ENCODE measurements at places on chromosomes 7 and 10. TPM values are rescaled to one million over a fixed set of nuclear protein-coding genes. Genes with fewer than 3 reads are reported as not detected.

DNA sequence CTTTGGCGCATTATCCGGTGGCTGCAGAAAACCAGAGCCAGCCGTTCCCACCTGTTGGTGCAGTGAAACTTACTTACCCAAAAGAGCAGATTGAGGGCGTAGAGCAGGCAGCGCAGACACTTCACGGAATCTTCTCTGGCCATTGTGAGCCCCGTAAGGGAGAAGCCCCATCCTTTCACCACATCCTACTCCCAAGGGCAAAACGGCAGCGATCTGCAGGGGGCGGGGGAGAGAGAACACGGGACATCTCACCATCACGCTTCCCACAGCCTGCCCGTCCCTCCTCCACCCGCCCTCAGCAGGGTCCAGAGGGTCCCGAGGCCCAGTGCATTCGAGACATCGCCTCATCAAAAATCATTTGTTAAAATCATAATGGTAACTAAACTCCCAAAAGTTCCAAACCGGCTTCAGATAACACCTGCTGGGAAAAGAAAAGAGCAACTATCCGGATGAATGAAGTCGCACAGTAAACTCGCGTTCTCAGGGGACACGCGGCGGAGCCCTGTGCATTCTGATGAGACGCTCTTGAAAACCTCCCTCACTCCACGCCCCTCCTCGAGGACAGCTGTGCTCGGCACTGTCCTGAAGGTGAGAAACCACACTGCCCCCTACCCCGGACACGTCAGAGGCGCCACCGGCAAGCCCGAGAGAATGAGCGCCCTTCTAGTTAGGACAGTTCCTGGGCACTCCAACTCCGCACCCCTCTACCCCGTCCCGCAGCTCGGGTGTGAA is 1.2 kb downstream of the TSPAN12 start:
- DNase-seq, result peak; percentile 43

- DNase-seq, result no peak
Measured at GRCh38 chr10:79025199-79025832, 43.5 kb upstream of the ZMIZ1 start.

The MINDY4 gene
- 1.3 TPM for total RNA-seq

- DNase-seq, result no peak
Measured at GRCh38 chr10:4648999-4649398, 177.0 kb upstream of the AKR1E2 start.

- no peak for DNase-seq
Measured at GRCh38 chr7:22082553-22082885, 136.8 kb upstream of the CDCA7L start.

GRCh38 chr10:34528320-34528719 is 286.8 kb downstream of the PARD3 start:
- DNase-seq, result peak; percentile 86

DNA sequence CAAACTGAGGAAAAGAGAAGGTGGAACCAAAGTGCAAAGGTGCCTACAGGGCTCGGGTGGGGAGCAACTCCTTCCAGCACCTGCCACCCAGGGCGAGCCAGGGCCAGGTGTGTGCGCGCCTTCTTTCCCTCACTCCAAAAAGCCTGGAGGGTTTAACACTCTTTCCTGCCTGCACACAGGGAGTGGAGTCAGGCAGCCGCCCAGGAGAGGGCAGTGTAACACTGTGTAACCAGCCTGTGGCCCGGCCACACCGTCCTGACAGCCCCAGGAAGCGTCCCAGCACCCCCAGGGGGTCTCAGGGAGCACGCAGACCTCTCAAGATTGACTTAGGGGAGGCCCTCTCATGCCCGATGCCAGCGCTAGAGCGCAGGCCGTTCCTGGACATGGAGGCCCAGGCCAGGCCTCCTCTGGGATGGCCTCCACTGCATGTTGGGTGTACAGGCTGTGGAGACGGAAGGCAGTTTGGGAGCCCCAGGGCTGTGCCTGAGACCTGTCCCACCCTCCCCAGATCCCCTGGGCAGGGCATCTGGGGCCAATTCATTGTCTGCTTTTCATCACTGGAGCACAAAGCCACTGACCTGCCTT is 13.4 kb downstream of the BRI3 start:
- DNase-seq, result peak; percentile 55

The PON1 gene
- not detected for total RNA-seq

- no peak for DNase-seq
Measured at GRCh38 chr10:124109261-124109660, 15.9 kb upstream of the CHST15 start.

DNA sequence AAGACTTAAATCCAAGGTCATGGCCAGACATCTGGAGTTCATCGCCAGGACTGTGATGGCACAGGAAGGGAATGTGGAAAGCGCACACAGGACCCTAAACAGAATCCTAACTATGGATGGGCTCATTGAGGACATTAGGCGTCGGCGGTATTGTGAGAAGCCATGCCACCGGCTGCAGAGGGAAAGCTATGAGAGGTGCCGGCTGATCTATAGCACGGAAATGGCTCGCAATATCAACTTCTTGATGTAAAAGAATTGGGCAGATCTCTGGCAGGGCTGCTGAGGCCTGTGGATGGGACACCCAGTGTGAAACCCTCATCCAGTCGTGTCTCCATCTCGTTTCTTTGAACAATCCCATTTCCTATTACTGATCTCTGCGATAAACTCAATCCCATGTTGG is 6.3 kb upstream of the CTBP2 start:
- DNase-seq, result no peak

DNA sequence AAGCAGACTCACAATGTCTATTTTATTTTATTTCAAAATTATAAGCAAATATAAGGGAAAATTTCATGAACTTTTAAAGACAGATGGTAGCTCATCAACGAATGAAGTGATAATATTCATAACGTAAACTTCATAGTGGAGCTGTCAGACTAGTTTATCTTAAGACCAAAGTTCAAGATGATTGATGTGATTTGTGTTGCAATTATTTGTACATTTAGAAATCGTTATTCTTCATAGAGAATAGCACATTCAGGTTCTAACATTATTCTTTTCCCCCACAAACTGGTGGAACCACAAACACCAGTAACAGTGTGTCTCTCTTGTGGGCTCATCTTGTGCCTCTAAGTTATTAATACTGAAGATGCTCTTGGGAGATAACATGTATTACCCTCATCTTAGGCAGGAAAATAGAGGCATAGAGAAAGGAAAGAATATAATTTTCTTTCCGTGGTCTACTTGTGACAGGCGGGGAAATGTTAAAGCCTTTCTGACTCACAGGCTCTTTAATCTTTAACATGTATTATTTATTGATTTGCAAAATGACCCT is 37.0 kb downstream of the CCSER2 start:
- DNase-seq, result no peak

DNA sequence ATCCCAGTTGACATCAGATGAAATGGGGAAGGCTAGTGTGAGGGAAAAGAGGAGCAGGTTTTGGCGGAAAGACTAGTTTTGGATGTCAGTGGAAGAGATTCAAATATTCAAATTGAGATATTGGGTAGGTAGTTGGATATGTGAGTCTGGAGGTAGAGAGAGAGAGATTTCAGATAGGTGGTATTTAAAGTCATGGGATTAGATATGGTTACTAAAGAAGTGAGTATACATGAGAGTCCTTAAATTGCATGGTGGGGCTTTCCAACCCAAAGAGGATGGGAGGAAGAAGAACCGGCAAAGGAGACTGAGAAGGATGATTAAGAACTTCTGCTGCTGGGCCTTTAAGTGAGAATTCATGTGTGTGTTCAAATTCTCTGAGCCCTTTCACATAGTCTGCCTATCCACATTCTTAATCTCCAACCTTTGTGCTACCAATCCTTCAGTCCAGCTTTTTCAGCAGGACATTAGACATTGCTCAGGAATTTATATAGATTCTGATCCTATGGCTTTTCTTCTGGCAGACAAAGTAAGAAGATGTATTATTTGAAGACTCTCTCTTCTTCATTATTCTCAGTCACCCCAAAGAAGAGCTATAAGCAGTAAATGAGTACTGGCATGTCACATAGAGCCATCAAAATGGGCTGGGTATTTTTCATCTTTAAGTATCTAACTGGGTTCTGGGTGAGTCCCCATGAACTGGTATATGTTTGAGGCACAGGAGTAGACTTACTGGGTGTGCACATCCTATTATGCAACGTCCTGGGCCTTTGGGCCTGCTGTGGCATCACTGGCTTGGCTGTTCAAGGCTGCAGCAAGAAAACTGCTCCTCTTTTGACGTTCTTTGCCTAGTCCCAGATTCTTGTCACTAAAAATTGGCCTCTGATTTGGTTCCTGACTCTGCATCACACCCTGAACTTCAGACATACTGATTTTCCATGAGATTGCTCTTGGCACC is 33.6 kb downstream of the ST7 start:
- no peak for DNase-seq

The RAB11FIP2 gene
- total RNA-seq, result 5.4 TPM

The GIMAP4 gene
- total RNA-seq, result 169 TPM

- no peak for DNase-seq
Measured at GRCh38 chr10:132787495-132788179, 1.7 kb upstream of the NKX6-2 start.

- no peak for DNase-seq
Measured at GRCh38 chr7:139730746-139731612, 46.8 kb downstream of the HIPK2 start.

- DNase-seq, result no peak
Measured at GRCh38 chr7:134780166-134780828, 863 bp downstream of the CALD1 start.

The TEX47 gene
- not detected for total RNA-seq

DNA sequence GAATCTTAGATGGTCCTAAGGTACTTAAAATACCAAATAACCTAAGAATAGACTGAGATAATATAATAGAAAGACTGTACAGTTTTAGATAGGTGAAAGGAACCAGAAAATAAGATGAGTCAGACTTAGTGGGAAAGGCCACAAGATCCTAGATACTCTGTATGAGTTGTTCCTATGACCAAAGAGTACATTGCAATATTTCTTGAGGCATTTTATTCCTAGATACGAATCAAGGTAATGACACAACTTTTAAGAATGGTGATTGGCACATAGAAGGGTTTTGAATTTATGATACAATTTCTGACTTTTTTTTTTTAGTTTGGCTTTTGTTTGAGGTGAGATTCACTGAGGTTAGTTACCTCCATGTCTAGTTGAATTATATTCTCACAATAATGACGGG is 30.2 kb downstream of the MGAM start:
- no peak for DNase-seq

The BEND7 gene
- total RNA-seq, result 4.9 TPM

DNA sequence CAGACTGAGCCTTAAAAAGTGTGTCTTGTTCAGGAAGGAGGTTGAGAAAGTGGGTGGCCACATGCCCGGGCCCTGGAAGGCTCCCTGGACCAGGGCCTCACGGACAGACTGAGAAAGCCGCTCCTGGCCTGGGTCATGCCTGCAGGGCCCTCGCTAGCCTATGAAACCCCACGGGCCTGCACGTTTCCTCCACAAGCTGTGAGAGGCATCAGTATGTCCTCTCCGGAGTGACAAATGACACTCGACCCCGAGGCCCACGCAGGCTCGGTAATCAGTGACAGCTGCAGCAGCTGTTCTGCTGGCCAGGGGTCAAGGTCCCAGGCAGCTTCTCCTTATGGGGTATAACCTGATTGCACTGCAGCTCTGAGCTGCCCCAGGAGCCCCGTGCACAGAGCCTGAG is 47.6 kb downstream of the ASB13 start:
- no peak for DNase-seq

GRCh38 chr10:102596506-102596971 is 47.7 kb upstream of the TRIM8 start:
- DNase-seq, result peak; percentile 81

- no peak for DNase-seq
Measured at GRCh38 chr10:23534761-23535160, 95.9 kb downstream of the OTUD1 start.

- DNase-seq, result no peak
Measured at GRCh38 chr10:121112579-121113384, 261.6 kb downstream of the WDR11 start.

GRCh38 chr7:24504836-24505235 is 68.4 kb upstream of the PALS2 start:
- no peak for DNase-seq

GRCh38 chr10:104920476-104920875 is 279.4 kb downstream of the SORCS3 start:
- DNase-seq, result no peak

- no peak for DNase-seq
Measured at GRCh38 chr7:106124186-106124585, 12.1 kb upstream of the SYPL1 start.

DNA sequence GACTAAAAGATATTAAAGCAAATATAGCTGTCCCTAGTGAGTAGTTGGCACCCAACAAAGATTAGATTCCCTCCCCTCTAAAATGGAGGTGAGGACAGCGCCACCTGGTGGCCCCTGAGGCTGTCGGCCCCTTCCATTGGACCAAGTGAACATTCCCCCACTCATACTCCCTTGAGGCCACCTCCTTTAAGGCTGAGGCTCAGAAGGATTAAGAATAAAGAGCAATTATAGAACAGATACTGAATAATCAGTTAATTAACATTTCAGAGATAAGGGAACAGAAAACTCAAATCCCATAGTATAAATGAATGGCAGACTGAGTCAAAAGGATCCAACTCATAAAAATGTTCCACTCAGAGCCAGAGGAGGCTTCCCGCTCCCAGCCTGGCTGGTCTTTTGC is 130.4 kb upstream of the GHITM start:
- no peak for DNase-seq

The RPEL1 gene
- 0.13 TPM for total RNA-seq

GRCh38 chr7:20491284-20491683 is 124.2 kb upstream of the ABCB5 start:
- no peak for DNase-seq

DNA sequence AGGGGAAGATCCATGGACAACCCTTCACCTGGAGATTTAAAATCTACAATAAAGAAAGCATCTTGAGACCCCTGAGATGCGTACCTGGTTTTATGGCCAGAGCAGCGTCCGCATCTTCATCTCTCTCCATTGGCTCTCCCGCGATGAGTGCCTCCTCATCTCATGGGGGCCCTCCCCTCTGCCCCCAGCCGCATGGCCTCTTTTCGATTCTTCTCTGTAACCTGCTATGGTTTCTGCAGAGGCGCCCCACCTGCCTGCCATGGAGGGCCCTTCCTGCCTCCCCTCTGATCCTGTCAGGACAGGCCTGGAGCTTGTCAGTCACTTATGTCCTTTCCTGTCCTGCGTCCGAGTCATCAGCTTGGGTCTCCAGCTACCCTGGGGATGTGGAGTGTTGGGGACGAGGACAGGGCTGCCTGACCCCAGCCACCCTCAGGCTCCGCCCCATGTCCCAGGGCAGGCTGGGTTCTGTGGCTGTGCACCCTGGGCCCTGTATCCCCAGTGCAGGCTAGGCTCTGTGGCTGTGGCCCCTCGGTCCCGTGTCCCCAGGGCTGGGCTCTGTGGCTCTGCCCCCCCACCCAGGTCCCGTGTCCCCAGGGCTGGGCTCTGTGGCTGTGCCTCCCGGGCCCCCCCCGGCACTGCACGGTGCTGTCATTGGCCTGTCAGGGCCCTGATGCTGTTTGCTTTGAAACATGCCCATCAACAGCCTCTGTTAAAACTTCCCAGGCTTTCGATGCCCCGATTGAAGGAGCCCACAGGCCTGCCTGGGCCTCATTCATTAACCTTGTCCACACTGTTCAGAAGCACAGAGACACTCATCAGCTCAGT is 99.8 kb downstream of the WDR37 start:
- DNase-seq, result no peak
